ENCODE measurements at places on chromosomes 16 and 17.

GRCh38 chr17:64148017-64148631 lies 18.2 kb upstream of the ERN1 start:
- no peak for DNase-seq

DNA sequence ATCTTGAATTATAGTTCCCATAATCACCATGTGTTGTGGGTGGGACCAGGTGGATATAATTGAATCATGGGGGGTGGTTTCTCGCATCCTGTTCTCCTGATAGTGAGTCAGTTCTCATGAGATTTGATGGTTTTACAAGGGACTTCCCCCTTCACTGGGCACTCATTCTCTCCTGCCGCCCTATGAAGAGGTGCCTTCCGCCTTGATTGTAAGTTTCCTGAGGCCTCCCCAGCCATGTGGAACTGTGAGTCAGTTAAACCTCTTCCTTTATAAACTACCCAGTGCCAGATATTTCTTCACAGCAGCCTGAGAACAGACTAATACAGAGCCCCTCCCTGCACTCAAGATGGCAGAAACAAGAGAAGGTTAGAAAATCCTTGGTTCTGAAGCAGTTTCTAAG lies 26.4 kb downstream of the LDAF1 start:
- no peak for DNase-seq

- no peak for DNase-seq
These were observed 285.3 kb upstream of the IRX5 start for GRCh38 chr16:54645345-54645744.

GRCh38 chr16:10812312-10813098 lies 6.1 kb downstream of the TVP23A start:
- no peak for DNase-seq

DNA sequence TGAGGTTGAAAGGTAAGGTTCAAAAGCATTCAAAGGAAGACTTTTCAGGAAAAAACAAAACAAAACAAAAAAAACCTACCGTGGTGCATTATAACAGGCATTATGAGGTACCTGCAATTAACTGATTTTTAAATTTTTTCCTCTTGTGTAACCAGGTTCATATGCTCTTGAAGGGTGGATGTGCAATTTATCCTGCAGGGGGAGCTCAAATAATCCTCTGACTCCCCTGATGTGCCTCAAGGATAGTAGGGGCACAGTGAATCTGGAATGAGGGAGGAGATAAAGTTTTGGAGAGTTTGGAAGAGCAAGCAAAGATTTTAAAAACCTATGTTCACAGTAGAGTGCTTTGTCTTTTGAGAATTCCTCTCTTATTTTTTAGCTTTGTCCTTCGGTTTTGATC lies 1349.4 kb downstream of the CDH8 start:
- no peak for DNase-seq

GRCh38 chr17:40025991-40026815 lies 11.0 kb downstream of the CSF3 start:
- no peak for DNase-seq

DNA sequence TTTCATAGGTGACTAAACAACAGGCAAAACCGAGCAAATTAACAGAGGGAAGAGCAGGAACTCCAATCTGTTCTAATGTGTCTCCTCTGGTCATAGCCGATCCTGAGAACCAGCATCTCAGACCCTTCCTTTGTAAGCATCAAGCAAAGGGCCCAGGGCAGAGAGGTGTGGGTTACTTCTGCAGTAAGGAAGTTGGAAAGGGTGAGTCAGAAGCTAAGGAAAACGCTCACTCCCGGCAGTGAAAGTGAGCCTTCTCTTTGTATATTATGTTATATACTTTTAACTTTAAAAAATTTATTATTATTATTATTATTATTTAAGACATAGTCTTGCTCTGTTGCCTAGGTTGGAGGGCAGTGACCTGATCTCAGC lies 77.7 kb downstream of the MRM3 start:
- DNase-seq: no peak

- no peak for DNase-seq
These were observed 140.0 kb downstream of the IRF8 start for GRCh38 chr16:86038926-86039310.

- no peak for DNase-seq
These were observed 18.5 kb downstream of the ENPP7 start for GRCh38 chr17:79749156-79749815.

GRCh38 chr16:54718376-54718775 lies 212.3 kb upstream of the IRX5 start:
- DNase-seq: no peak

DNA sequence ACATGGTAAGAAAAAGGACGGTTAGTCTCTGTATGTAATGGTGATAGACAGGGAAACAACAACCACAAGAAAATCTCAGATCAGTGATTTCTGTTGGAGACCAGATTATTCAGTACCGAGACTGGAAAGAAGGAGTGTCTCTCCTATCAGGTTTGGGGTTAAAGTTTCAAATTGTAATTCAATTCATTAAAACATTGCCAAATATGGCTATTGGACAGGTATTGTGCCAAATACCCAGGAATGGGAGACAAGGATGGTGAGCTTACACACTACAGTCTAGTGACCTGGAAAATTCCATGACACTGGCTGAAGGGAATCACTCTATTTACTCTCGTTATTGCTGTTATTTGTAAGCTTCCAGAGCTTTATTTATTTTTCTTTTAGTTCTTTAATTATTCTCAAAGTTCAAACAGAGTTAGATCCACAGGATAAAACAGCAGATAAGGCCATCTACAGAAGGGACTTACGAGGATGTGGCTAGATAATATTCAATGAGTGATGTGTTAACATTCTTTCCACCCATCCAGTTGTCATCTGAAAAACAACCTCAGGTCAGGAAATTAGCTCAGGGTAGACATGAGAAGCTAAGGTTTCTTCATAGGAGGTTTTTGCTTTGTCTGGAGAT lies 25.1 kb upstream of the MMD start:
- DNase-seq: no peak

- DNase-seq: no peak
These were observed 2.3 kb downstream of the CTDNEP1 start for GRCh38 chr17:7249214-7249613.

DNA sequence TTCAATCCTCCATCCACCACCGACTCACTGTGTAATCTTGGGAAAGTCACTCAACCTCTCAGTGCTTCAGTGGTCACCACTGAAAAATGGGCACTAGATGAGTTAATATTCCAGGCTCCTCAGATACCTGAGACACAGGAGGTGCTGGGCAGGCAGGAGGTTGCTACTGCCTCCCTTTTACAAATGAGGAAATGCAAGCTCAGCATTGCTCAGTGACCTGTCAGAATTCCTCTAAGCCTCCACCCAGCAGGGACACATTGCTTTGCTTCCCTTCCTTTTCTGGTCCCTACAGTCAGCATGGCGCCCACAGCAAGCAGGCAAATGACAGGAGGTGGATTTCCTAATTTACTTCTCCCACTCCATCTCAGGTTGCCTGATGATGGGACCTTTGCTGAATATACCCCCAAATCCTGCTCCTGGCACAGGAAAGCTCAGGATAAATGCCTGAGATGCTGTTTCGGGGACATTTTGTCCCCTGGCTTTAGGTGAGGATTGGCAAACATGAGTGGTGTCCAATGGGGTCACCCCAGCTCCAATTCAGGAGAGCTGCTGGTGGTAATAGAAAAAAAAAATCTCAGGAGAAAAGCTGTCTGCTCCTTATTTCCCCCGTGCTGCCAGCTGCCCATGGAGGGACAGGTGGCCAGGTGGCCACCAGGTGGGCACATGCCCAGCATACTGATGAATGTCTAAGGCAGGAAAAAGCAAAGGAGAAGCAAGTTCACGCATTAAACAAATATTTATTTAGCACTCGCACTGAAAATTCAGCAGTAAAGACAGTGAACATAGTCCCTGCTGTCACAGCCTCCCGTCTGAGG lies 5.0 kb upstream of the KRT13 start:
- DNase-seq: no peak
